Stimulated activated CD8-positive, alpha-beta memory T cell treated with anti-CD3 and anti-CD28 coated beads, Interleukin-7, amount 100 ng/mL, for 1 hour (primary cell): ENCODE measurements at places on chromosomes 11 and 22.

GRCh38 chr11:60193687-60194433, 11.0 kb upstream of the MS4A6A start:
- DNase-seq: no peak

GRCh38 chr11:73402834-73403185, 26.6 kb downstream of the RELT start:
- DNase-seq: no peak

GRCh38 chr11:44112091-44112821, 16.8 kb downstream of the EXT2 start:
- DNase-seq: no peak

DNA sequence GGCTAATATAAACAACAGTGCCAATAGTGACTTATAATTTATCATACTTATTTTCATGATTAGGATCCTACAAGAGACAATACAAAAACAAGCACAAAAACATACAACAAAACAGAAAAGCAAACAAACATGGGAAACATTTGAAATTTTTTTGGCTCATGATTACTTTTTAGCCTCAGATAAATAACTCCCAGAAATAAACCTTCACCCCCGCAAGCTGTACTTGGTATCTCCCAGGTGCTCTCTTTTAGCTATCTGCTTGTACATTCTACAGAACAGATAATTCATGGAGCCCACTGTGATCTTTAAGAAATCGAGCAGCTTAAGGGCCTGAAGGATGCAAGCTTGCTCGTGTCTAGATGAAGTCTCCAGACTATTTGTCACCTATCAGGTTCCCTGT, 883 bp downstream of the NXPE4 start:
- DNase-seq: no peak
